Activated T-helper 1 cell treated with anti-CD3 and anti-CD28 coated beads, Interleukin-12 subunit alpha, Interleukin-12 subunit beta, Interleukin-2, Interleukin-4 antibody, amounts not matched to agents 30 ng/mL and 10 ng/mL and 1 ng/mL, durations not matched to agents 14 hours and 24 hours and 36 hours (primary cell): ENCODE measurements at places on chromosomes 6 and 20. TPM values are rescaled to one million over a fixed set of nuclear protein-coding genes. Genes with fewer than 3 reads are reported as not detected.

The CD109 gene
- total RNA-seq = 27.1 and 29.3 TPM in 2 replicates

The SRMS gene
- total RNA-seq = not detected in 2 replicates

The TNFRSF21 gene
- 3.5 and 4.2 TPM in 2 replicates for total RNA-seq

The PRSS16 gene
- total RNA-seq = 0.13 and 0.98 TPM in 2 replicates

The SLC22A23 gene
- 0.05 and 0.39 TPM in 2 replicates for total RNA-seq

The CCM2L gene
- not detected in 2 replicates for total RNA-seq

The KIF3B gene
- total RNA-seq = 38.1 and 39.1 TPM in 2 replicates

The PAQR8 gene
- total RNA-seq = 2.5 and 2.8 TPM in 2 replicates

The IRF4 gene
- total RNA-seq = 911 and 929 TPM in 2 replicates

The GPR6 gene
- total RNA-seq = not detected in 2 replicates
